Activated CD8-positive, alpha-beta T cell treated with anti-CD3 and anti-CD28 coated beads, Interleukin-2, amount 10 ng/mL, durations not matched to agents 7 days and 5 days (primary cell): ENCODE measurements at places on chromosomes 2 and 18. TPM values are rescaled to one million over a fixed set of nuclear protein-coding genes. Genes with fewer than 3 reads are reported as not detected.
A peak's percentile ranks its signal among the peaks of the same experiment; 100 is the strongest.

GRCh38 chr2:180722551-180723239 is 257.7 kb upstream of the UBE2E3 start:
- no peaks in the 10 kb centered on the region for H3K4me1 ChIP-seq
- no peaks in the 10 kb centered on the region for H3K36me3 ChIP-seq
- no peak overlapping the region for H3K27ac ChIP-seq
- no peak overlapping the region for H3K4me3 ChIP-seq
- H3K27me3 ChIP-seq: no peaks in the 10 kb centered on the region

DNA sequence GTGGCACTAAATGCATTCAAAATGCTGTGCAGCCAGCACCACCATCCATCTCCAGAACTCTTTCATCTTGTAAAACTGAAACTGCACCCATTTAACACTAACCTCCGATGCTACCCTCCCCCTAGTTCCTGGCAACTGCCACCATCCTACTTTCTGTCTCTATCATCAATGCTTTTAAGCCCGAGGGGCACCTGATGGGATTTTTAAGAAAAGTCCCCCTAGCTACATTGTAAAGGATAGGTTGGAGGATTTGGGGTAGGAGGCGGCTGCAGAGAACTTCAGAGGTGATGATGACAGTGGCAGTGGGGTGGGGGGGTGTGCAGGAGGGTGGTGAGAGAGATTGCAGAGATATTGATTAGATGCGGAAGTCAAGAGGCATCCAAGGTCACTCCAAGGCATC is 10.8 kb upstream of the YWHAQ start:
- DNase-seq: peak; percentile 38
- H3K4me1 ChIP-seq: peaks cover 12% of the 10 kb centered on the region
- H3K4me3 ChIP-seq: peak overlapping the region; percentile 16
- peak overlapping the region; percentile 47 for H3K27ac ChIP-seq

DNA sequence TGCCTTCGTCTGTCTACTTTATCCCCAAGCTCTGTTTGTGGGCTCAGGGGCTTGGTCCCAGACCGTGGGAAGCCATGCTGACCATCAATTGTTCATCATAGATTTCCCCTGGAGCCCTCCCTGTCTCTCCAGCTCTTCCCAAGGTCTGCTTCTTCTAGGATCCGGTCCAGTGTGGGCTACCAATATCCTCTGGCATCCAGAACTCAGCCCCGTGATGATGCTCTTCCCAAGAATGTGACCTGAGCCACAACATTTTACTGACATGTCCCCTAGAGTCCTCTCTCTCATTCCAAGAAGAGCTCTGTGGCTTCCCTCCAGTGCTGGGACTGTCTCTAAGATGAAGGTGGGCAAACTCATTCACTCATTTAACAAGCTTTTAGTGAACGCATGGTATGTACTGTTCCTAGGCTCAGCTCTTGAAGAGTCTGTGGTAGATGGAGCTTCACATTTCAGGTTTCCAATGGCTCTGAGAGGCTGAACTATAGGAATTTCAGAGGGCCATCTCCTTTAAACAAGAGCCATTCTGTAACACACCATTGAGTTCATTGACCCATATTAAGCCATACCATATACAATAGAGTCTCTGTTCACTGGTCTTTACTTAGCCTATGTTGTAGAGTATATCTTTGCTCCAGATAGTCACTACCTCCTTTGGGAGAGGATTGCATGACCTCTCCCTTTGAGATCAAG is 142.0 kb upstream of the APCDD1 start:
- no peak overlapping the region for H3K27ac ChIP-seq
- peaks cover 2% of the 10 kb centered on the region for H3K27me3 ChIP-seq
- no peaks in the 10 kb centered on the region for H3K4me1 ChIP-seq

GRCh38 chr2:127226520-127227263 is 6.6 kb upstream of the CYP27C1 start:
- no peak overlapping the region for H3K27ac ChIP-seq
- no peaks in the 10 kb centered on the region for H3K36me3 ChIP-seq
- H3K4me3 ChIP-seq: no peak overlapping the region

- DNase-seq: no peak
- no peak overlapping the region for H3K27ac ChIP-seq
- H3K4me3 ChIP-seq: no peak overlapping the region
- no peaks in the 10 kb centered on the region for H3K36me3 ChIP-seq
Measured at GRCh38 chr2:118371515-118371914, 283.2 kb downstream of the INSIG2 start.

Gene TTC39C
- 72.2 TPM for total RNA-seq

- no peaks in the 10 kb centered on the region for H3K27me3 ChIP-seq
- no peak overlapping the region for H3K4me3 ChIP-seq
- DNase-seq: no peak
- H3K27ac ChIP-seq: no peak overlapping the region
Measured at GRCh38 chr2:4981802-4982409, 710.3 kb upstream of the SOX11 start.

Gene COL4A3
- not detected for total RNA-seq

DNA sequence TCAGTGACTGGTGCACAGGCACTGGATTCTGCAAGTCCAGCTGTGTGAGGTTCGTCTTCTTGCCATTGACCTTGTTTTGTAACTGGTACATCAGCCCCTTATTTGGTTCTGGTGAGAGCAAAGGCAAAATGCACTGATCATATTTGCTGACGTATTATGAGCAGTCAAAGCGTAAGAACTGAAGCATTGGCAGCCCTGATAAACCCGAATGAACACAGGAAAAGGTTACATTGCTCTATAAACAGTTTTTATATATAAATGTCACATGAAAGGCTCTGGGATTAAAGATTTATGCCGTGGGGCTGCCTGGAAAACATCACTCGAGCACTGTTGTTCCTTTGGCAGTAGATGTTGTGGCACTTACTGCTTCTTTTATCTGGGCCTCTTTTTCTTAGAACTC is 167.9 kb downstream of the IRS1 start:
- peaks cover 13% of the 10 kb centered on the region for H3K27me3 ChIP-seq
- H3K4me1 ChIP-seq: no peaks in the 10 kb centered on the region
- no peak overlapping the region for H3K27ac ChIP-seq
- no peak overlapping the region for H3K4me3 ChIP-seq
- DNase-seq: no peak

DNA sequence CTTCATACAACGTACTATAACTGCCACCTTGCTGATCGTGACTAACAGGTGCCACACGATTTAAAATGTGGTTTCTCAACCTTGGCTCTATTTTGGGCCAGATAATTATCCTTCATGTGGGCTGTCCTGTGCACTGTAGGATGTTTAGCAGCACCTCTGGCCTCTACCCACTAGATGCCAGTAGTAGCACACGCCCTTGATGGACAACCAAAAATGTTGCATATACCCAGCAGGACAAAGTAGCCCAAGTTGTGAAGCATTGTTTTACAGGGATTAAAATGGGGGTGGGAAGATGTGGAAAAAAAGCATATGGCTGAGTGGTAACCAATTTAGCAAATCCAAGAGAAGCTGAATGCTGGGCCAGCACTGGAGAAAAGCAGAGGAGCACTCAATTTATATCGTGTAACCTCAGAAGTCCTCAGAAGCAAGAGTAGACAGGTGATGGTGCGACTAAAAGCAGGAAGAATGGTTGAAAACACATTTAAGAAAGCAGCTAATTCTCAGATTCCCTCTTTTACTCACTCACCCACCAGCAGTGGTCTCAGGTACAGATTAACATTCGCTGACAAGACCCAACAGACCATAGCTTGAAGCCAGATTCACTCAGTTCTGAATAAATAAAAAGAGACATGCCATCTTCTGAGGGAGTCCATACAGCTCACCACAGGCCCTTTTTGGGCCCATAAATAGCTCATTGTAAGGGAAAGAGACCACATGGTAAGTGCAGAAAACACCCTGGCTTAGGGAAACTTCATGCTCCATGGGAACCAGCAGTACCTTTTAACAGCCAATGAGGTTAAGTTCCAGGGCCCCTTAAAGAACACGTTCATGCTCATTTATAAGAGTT is 50.6 kb downstream of the RAPH1 start:
- H3K27ac ChIP-seq: no peak overlapping the region
- DNase-seq: peak; percentile 61
- no peaks in the 10 kb centered on the region for H3K36me3 ChIP-seq
- H3K27me3 ChIP-seq: no peaks in the 10 kb centered on the region

Gene PAIP2B
- total RNA-seq: 1.5 TPM

GRCh38 chr2:130963196-130963848 is 126.6 kb downstream of the ARHGEF4 start:
- DNase-seq: no peak
- H3K4me3 ChIP-seq: no peak overlapping the region
- no peak overlapping the region for H3K27ac ChIP-seq
- peaks cover 58% of the 10 kb centered on the region for H3K27me3 ChIP-seq
- H3K4me1 ChIP-seq: peaks cover 17% of the 10 kb centered on the region

DNA sequence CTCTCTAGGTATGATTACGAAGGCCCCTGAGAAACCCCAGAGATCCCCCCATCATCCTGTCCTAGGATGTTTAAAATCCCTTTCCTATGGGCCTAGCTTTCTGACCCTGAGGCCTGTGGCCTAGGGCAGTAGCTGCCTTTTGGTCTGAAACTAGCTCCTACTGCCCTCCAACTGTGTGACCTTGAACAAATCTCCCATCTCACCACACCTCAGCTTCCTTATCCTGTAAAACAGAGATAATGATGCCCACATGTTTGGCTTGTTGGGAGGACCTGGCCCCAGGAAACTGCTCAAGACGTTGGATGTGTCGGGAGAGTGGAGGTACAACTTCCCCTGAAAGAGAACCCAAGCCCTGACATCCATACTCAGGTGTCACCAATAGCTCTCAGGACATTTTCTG is 213.2 kb downstream of the SMAD2 start:
- H3K4me3 ChIP-seq: no peak overlapping the region
- H3K36me3 ChIP-seq: no peaks in the 10 kb centered on the region
- H3K4me1 ChIP-seq: no peaks in the 10 kb centered on the region
- H3K27ac ChIP-seq: no peak overlapping the region

Gene ITGB6
- not detected for total RNA-seq

DNA sequence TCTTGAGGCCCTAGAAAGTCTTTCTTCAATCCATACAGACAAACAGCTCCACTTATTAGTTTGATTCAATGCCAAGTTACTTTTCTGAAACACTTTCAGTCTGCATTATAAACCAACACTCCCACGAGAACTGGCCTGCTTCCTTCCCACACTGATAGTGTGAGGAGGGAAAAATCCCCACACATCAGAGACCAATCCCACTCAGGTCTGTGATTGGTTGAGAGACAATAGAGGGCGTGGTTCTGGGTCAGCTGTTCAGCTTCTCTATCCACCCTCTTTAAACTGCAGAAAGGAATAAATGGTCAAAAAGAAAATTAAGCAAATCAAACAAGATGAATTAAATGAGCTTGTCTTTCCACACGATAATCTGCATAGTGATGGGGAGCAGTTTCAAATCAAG is 152.5 kb downstream of the NRP2 start:
- H3K4me3 ChIP-seq: no peak overlapping the region
- H3K27me3 ChIP-seq: peaks cover 13% of the 10 kb centered on the region
- DNase-seq: no peak
- no peak overlapping the region for H3K27ac ChIP-seq

- no peak for DNase-seq
- no peak overlapping the region for H3K27ac ChIP-seq
- no peaks in the 10 kb centered on the region for H3K36me3 ChIP-seq
- H3K27me3 ChIP-seq: peaks cover 19% of the 10 kb centered on the region
Measured at GRCh38 chr2:46337208-46337994, 40.2 kb downstream of the EPAS1 start.
